A549 treated with AZD2906 at 1 μM for 4 hours (cell line): ENCODE measurements at places on chromosomes 11 and 22. TPM values are rescaled to one million over a fixed set of nuclear protein-coding genes. Genes with fewer than 3 reads are reported as not detected.

LDHAL6A gene
- total RNA-seq: not detected in 5 replicates

CCDC89 gene
- total RNA-seq: not detected in 5 replicates

OR2AG1 gene
- total RNA-seq: not detected in 5 replicates

GLYAT gene
- not detected in 5 replicates for total RNA-seq

CLDN5 gene
- total RNA-seq: not detected in 5 replicates

SEC14L2 gene
- 68.1 to 112 TPM (median 83.1 TPM) in 5 replicates for total RNA-seq

TSSK2 gene
- total RNA-seq: not detected in 5 replicates

OR8D1 gene
- total RNA-seq: not detected in 5 replicates

MRGPRF gene
- total RNA-seq: 0.07 TPM in 3 of 5 replicates, not detected in the others

HBG2 gene
- total RNA-seq: not detected in 5 replicates

IFITM1 gene
- total RNA-seq: 0.26 to 0.37 TPM (median 0.29 TPM) in 5 replicates

SOX6 gene
- 0.01 to 0.15 TPM (median 0.07 TPM) in 5 replicates for total RNA-seq

TRIM49D2 gene
- total RNA-seq: 0.14 to 0.44 TPM (median 0.32 TPM) in 4 of 5 replicates, not detected in the other

PRDX5 gene
- 370 to 500 TPM (median 472 TPM) in 5 replicates for total RNA-seq

HTR3B gene
- not detected in 5 replicates for total RNA-seq

CTSW gene
- 0.07 to 0.11 TPM in 2 of 5 replicates, not detected in the others for total RNA-seq

PTGDR2 gene
- 0.06 to 0.09 TPM (median 0.07 TPM) in 4 of 5 replicates, not detected in the other for total RNA-seq

TYMP gene
- 11.7 to 19.2 TPM (median 17.9 TPM) in 5 replicates for total RNA-seq

DBX1 gene
- total RNA-seq: not detected in 5 replicates

ATM gene
- 7.0 to 8.7 TPM (median 7.6 TPM) in 5 replicates for total RNA-seq

FAM118A gene
- 9.2 to 12.9 TPM (median 10.5 TPM) in 5 replicates for total RNA-seq

OR10D3 gene
- total RNA-seq: not detected in 5 replicates

LINC01488 gene
- 0.05 to 0.08 TPM in 2 of 5 replicates, not detected in the others for total RNA-seq

LMO2 gene
- total RNA-seq: 0.37 to 0.78 TPM (median 0.58 TPM) in 5 replicates

SCGB1C1 gene
- total RNA-seq: not detected in 5 replicates

TSPO gene
- total RNA-seq: 142 to 259 TPM (median 233 TPM) in 5 replicates

APOBEC3C gene
- total RNA-seq: 25.3 to 27.0 TPM (median 26.3 TPM) in 5 replicates

SMCO4 gene
- 17.0 to 26.1 TPM (median 20.4 TPM) in 5 replicates for total RNA-seq

SLC25A45 gene
- total RNA-seq: 12.1 to 15.2 TPM (median 14.2 TPM) in 5 replicates

SCO2 gene
- 3.2 to 9.1 TPM (median 4.7 TPM) in 5 replicates for total RNA-seq

MS4A10 gene
- not detected in 5 replicates for total RNA-seq

APOL4 gene
- 0.01 to 0.05 TPM (median 0.03 TPM) in 4 of 5 replicates, not detected in the other for total RNA-seq

EXPH5 gene
- total RNA-seq: 0.03 to 0.06 TPM (median 0.05 TPM) in 5 replicates

NUP50 gene
- total RNA-seq: 25.2 to 30.1 TPM (median 28.1 TPM) in 5 replicates

KREMEN1 gene
- 3.4 to 4.8 TPM (median 4.5 TPM) in 5 replicates for total RNA-seq

LRP5 gene
- total RNA-seq: 39.6 to 55.0 TPM (median 49.8 TPM) in 5 replicates

IGLL1 gene
- not detected in 5 replicates for total RNA-seq

OR51I1 gene
- not detected in 5 replicates for total RNA-seq

TIMP3 gene
- 1.00 to 1.5 TPM (median 1.2 TPM) in 5 replicates for total RNA-seq

WT1 gene
- 5.0 to 5.5 TPM (median 5.2 TPM) in 5 replicates for total RNA-seq

RFPL1 gene
- total RNA-seq: not detected in 5 replicates

BACE1 gene
- 9.1 to 11.3 TPM (median 10.3 TPM) in 5 replicates for total RNA-seq

LDLRAD3 gene
- total RNA-seq: 27.4 to 32.4 TPM (median 29.6 TPM) in 5 replicates

BIRC3 gene
- 51.8 to 64.2 TPM (median 56.2 TPM) in 5 replicates for total RNA-seq

CFL1 gene
- 1,981 to 2,375 TPM (median 2,303 TPM) in 5 replicates for total RNA-seq

OR10W1 gene
- not detected in 5 replicates for total RNA-seq

FOLR1 gene
- 0.06 to 0.21 TPM (median 0.09 TPM) in 5 replicates for total RNA-seq

PKNOX2 gene
- total RNA-seq: 0.02 TPM in 1 of 5 replicates, not detected in the others

KDM4F gene
- not detected in 5 replicates for total RNA-seq

MMP26 gene
- total RNA-seq: not detected in 5 replicates

MRGPRX4 gene
- not detected in 5 replicates for total RNA-seq

GRM5 gene
- total RNA-seq: 0.01 TPM in 1 of 5 replicates, not detected in the others

MRGPRX3 gene
- total RNA-seq: 0.06 to 0.07 TPM in 2 of 5 replicates, not detected in the others

RAB38 gene
- 0.77 to 1.2 TPM (median 0.94 TPM) in 5 replicates for total RNA-seq

MEI1 gene
- not detected in 5 replicates for total RNA-seq

CABP4 gene
- total RNA-seq: not detected in 5 replicates

RCOR2 gene
- total RNA-seq: 0.62 to 1.2 TPM (median 0.80 TPM) in 5 replicates

LYVE1 gene
- 0.48 to 1.2 TPM (median 0.59 TPM) in 5 replicates for total RNA-seq

RAB36 gene
- total RNA-seq: 6.8 to 7.4 TPM (median 7.1 TPM) in 5 replicates
